ENCODE measurements at places on chromosomes 13 and 19.

DNA sequence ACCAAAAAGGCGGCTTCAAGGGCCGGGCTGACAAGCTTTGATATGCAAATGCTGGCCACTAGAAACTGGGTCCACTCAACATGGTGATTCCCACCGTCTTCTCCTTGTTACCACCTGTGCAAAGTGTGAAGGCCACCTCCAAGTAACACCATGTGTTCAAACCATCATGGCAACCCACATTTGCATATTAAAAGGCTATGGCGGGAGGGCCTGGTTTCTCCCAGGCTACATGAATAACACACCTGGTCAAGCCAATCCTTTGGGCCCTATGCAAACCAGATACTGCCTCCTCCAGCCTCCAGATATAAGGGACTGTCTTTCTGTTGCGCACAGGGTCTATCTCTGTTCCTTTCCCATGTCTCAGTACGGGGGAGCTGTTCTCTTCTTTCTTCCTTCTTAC is 36.6 kb upstream of the ZSCAN5A start:
- DNase-seq, result no peak

GRCh38 chr19:23706657-23707056 is 19.6 kb upstream of the ZNF675 start:
- DNase-seq, result no peak

DNA sequence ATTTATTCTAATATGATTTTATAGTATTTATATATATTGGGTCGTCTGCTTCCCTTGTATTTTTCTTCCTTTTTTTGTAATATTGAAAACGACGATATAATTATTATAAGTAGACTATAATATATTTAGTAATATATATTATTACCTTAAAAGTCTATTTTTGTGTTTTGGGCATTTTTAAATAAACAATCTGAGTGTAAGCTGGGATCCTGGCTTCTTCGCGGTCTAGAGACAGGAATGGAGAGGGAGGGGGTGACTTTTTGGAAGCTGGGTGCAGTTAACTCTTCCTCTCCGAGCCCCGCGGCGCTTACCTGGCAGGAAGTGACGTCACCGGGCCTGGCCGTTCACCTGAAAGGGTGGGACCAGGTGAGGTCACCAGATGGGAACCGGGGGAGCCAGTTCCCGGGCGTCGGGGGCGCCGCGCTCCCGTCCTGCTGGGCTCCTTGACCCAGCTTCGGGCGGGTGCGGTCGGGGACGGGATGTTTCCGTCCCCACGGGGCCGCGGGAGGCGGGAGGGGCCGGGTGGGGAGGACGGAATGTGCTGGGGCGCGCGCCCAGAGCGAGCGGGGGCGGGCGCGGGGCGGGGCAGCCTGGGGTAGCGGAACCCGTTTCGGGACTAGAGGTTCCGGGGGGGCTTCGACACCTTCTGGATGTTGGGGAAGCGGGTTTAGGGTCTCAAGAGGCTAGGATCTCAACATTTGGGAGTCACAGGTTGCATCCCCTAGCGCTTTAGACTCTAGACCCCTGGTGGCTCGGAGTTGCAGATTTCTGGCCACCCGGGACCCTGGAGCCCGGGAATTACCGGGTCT is 2.8 kb downstream of the ZFP36 start:
- no peak for DNase-seq

DNA sequence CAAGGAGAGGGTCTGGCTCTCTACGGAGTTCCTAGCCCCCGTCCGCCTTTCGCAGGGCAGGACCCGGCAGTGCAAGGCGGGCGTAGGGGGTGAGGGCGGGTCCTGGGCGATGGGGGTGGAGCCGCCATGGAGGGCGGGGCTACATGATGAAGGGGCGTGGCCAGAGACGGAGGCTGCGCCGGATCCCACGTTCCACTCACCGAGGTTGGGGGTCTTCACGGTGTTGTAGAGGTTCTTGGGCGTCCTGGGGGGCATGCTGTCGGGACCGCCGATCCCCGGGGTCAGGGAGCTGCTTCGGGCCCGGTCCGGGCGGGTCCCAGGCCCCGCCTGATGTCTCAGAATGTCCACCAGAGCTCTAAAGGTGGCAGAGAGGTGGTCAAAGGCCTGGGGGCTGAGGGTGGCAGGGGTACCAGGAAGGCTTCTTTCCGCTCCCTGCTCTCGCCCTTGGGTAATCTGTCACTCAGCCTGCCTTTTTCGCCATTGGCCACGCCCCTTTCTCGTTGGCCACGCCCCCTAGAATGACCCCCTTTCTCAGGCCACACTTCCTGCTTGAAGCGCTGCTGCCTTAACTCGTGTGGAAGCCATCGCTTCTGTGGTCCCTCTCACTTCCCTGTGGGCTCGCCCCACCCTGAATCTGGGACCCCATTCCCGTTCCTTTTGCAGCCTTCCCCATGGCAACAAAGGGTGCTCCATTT is 2.5 kb downstream of the SHISA7 start:
- DNase-seq, result no peak

DNA sequence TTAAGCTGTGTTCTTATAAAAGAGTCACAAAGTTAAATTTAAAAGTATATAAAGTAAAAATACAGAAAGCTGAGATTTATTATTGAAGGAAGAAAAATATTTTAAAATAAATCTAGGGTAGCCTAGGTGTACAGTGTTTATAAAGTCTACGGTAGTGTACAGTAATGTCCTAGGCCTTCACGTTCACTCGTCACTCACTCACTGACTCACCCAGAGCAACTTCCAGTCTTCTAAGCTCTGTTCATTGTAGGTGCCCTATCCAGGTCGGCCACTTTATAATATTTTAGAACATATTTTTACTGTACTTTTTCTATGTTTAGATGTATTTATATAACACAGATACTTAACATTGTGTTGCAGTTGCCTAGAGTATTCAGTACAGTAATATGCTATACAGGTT is 47.4 kb downstream of the NDFIP2 start:
- no peak for DNase-seq

DNA sequence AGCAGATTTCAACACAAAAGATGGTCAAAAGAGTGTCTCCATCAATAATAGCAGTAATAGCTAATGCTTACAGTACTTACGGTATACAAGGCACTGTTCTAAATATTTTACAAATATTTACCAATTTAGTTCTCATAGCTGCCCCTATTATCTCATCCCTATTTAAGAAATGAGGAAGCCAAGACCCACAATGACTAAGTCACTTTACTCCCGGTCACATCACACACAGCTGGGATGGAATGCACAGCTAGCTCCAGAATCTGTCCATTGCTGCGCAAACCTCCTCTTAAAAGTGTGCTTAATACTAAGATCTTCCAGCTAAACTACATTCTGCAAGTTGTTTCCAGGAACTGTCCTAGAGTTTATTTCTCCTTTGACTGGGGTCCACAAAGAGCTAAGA is 63.4 kb downstream of the RAP2A start:
- DNase-seq, result no peak

- no peak for DNase-seq
Observed at GRCh38 chr13:50714891-50715290, 128.6 kb downstream of the DLEU7 start.

DNA sequence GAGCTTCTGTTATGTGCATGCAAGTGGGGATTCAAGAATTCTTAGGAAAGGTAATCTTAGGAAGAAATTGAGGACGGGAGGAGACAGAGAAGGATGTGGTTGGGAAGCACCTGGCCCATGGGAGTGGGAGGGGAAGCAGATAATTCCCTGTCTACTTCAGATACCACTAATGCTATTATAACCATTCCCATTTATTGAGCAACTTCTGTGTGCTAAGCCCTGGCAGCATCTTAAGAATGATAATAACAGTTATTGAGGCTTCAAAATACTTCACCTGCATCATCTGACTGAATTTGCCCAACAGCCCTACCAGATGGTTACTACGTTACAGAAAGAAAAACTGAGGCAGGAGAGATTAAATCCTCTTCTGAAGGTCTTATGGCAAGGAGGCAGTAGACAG is 1.4 kb downstream of the EPS8L1 start:
- no peak for DNase-seq

- no peak for DNase-seq
Observed at GRCh38 chr13:71499235-71499634, 367.8 kb downstream of the DACH1 start.

GRCh38 chr13:114115191-114115671 is 17.2 kb downstream of the RASA3 start:
- no peak for DNase-seq

- DNase-seq, result no peak
Observed at GRCh38 chr13:110961959-110962358, 47.1 kb upstream of the ANKRD10 start.

GRCh38 chr13:107834281-107834680 is 381.1 kb downstream of the LIG4 start:
- no peak for DNase-seq

GRCh38 chr19:50371914-50372475 is 4.3 kb upstream of the NR1H2 start:
- no peak for DNase-seq
